ENCODE measurements at places on chromosomes 12 and 14. TPM values are rescaled to one million over a fixed set of nuclear protein-coding genes. Genes with fewer than 3 reads are reported as not detected.

MYH6 gene
- not detected for total RNA-seq

AKAP6 gene
- 4.4 TPM for total RNA-seq

SRRM4 gene
- not detected for total RNA-seq

TIGAR gene
- total RNA-seq = 6.1 TPM

- peak; percentile 62 for ATAC-seq
Measured at GRCh38 chr14:56659964-56660551, 80.5 kb downstream of the TMEM260 start.

DNA sequence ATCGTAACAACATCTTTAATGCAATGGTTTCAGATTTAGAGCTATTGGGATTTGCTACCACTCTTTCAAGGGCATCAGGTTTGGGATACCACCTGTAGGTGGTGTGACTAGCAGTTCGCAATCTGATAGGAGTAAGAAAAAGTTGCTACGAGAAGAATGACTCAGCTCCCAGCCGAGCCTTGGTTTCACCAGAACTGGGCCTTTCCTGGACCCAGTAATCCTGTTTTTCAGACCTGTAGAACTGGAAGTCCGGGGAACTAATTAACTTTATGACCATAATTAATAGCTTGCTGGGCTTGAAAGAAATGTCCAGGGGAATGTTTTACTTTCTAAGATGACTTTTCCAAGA is 770 bp downstream of the ABHD4 start:
- peak; percentile 92 for ATAC-seq

DNA sequence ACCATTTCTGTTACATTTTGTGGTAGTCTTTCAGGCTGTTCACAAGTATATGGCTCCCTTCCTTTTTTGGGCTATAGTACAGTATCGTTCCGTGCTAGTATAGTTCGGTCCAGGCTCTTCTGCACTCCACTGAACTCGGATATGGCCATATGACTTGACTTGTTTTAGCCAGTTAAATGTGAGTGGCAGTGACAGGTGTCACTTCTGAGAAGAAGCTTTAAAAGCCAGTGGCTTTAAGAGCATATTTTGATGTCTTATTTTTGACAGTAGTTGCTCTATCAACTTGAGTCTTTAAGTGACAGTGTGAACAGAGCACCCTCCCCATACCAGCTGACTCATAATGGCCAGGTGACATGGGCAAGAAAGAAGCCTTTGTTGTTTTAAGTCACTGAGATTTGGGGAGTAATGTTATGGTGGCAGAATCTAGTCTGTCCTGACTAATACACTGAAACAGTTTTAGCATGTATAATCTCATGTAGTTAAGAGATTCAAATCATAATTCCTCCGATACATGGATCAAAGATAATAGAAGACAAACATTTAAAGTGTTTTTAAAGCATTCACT is 64.6 kb downstream of the ANO4 start:
- ATAC-seq = peak; percentile 55

GRCh38 chr12:121773011-121773777 is 20.3 kb downstream of the RHOF start:
- ATAC-seq = peak; percentile 76

GRCh38 chr12:79402606-79403005 is 288.2 kb downstream of the PAWR start:
- ATAC-seq = no peak

DNA sequence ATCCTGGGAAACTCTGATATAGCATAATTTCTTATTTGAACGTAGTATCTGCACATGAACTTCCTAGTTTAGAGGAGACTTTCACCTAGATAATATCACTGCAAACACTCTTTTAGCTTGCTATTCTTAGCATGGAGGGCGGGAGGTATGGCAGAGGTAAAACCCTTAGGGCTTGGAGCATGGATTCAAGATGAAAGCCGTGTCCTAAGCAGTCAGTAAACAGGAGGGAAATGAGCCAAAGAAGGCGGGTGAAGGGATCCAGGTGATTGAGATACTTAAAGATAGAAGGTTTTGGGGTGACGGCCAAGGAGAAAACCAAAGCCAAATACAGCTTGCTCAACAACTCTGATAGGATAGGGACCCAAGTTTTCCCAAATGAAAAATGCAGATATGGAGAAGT is 107.1 kb upstream of the BCAT1 start:
- peak; percentile 35 for ATAC-seq
